Cardiac muscle cell (in vitro differentiated cells and primary cell): ENCODE measurements at places on chromosomes 7 and 10.

GRCh38 chr7:37309493-37309892 lies 139.2 kb downstream of the ELMO1 start:
- no peaks in the 10 kb centered on the region for H3K36me3 ChIP-seq
- no peak overlapping the region for H3K4me3 ChIP-seq

- no peaks in the 10 kb centered on the region for H3K36me3 ChIP-seq
- H3K27me3 ChIP-seq, result no peaks in the 10 kb centered on the region
- no peak for DNase-seq
Observed at GRCh38 chr7:105189859-105190492, 176.0 kb downstream of the KMT2E start.

GRCh38 chr10:29941476-29941875 lies 117.9 kb downstream of the JCAD start:
- no peaks in the 10 kb centered on the region for H3K36me3 ChIP-seq
- H3K27me3 ChIP-seq, result no peaks in the 10 kb centered on the region
- DNase-seq, result no peak

- no peak for DNase-seq
- H3K36me3 ChIP-seq, result no peaks in the 10 kb centered on the region
- no peaks in the 10 kb centered on the region for H3K27me3 ChIP-seq
- H3K4me1 ChIP-seq, result peaks cover 11% of the 10 kb centered on the region
Observed at GRCh38 chr10:75655791-75656451, 224.5 kb downstream of the LRMDA start.

DNA sequence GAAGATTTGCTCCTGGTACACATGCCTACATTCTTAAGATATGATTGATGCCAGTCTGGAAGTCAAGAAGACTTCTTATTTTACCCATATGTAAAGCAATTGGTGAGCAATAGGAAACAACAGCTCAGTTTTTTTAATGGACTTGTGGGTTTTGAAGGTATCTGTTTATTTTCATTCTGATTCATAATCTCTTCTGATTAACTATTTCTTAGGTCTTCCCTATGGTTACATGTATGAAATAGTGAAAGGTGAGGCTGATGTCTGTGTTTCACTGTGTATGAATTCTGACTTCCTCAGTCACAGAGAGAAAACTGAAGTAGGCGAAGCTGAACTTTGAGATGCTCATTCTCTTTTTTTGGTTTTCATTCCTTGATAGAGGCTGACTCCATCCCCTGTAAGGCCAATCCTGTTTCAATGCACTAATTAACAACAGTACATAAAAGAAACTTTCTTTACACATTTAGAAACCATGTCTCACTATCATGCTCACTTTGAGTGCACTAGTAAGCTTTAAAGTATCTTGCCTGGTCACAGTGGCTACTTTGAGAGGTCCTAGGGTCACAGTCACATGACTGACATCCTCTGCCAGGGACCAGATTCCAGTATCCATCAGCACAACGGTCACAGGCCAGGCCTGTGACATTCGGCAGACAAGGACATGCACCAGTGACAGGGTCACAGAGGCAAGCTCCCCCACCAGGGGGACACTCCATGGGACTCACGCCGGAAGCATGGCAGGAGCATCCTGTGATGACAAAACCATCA lies 59.5 kb upstream of the LAMB1 start:
- peaks cover 13% of the 10 kb centered on the region for H3K4me1 ChIP-seq
- no peak overlapping the region for H3K27ac ChIP-seq
- H3K36me3 ChIP-seq, result no peaks in the 10 kb centered on the region
- DNase-seq, result peak; percentile 14
- no peak overlapping the region for H3K4me3 ChIP-seq

DNA sequence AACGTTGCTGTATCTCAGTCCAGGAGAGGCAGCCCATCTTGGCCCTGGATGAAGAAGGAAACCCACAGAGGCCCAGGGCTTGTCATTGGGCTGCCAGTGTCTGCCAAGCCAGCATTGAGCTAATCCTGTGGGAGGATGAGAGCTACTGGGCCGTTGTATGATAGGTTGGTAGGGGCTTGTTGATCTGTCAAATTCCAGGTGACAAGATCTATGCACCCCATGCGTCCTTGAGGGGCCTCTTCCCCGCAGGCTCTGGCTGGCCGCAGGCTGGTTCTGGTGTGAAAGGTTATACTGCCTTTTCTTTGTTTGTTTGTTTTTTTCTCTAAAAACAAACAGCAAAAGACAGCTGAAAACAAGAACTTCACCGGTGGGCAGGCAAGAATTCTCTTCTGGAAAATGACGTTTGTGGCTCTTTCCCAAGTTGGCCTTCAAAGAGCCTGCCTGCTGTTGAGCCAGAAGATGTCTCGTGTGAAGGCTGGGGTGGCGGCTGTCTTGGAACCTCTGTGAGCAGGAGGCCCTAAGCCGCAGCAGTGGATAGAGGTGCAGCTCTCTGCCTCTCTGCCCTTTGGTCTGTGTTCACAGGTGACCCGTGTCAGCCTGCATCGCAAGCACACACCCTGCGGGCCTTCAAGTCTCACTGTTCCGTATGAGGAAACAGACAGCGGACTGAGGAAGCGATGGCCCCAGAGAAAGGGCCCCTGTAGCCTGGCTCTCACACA lies 23.3 kb downstream of the CYP17A1 start:
- H3K4me1 ChIP-seq, result no peaks in the 10 kb centered on the region
- DNase-seq, result no peak
- no peaks in the 10 kb centered on the region for H3K27me3 ChIP-seq
- H3K4me3 ChIP-seq, result no peak overlapping the region

DNA sequence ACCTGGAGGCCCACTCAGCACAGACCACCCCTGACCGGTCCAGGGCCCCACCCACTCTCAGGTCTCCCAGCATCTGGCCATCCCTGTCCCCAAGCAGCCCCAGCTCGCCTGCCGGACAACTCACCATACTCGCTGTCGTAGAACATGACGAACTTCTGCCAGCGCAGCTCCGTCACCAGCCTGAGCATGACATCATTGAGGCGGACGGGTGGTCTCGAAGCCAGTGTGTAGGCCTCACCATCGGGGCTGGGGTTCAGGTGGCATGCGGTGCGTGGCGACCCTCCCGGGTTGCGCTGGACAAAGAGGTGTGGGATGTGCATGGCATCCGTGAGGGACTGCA lies 160.4 kb downstream of the GRID1 start:
- no peak for DNase-seq
- no peaks in the 10 kb centered on the region for H3K4me1 ChIP-seq
- no peaks in the 10 kb centered on the region for H3K36me3 ChIP-seq
- peaks cover 3% of the 10 kb centered on the region for H3K27me3 ChIP-seq
- H3K27ac ChIP-seq, result no peak overlapping the region

DNA sequence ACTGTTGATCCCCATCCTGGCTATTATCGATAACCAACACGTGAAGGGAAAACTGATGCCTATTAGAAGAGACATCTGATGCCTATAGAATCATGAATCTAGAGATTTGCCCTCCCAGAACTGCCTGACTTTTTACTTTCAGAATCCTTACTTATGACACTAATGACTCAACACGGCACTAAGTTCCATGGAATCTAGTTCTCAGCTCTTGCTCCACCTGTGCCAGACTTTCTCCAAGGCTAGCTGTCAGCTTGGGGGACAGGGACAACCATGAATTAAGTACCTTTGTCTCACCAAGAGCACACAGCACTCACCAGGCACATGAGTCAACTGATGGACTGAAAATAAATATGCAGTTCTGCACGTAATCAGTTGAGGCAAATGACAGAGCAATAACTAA lies 184.2 kb downstream of the FRMD4A start:
- DNase-seq, result no peak
- H3K36me3 ChIP-seq, result no peaks in the 10 kb centered on the region

DNA sequence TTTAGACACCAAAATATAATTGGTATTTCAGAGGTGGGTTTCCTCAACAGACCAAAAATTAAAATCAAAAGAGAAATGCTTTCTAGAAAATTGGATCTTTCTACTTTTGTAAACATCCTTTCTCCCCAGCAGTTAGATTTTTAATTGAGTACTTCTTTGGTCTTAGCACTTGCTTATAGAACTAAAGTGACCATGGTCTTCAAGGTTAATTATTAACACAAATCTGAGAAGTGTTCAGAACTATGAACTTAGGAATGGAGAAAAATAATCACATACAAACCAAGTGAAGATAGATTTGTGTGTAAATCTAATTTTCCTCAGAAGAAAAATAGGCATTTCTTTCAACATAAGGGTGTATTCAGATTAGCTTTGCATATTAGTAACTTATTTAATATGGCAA lies 355.4 kb downstream of the ELMO1 start:
- no peak overlapping the region for H3K4me3 ChIP-seq
- no peak overlapping the region for H3K27ac ChIP-seq
- H3K4me1 ChIP-seq, result peaks cover 10% of the 10 kb centered on the region
- no peak for DNase-seq

- no peak overlapping the region for H3K4me3 ChIP-seq
- H3K4me1 ChIP-seq, result no peaks in the 10 kb centered on the region
Observed at GRCh38 chr10:58647376-58648112, 134.9 kb downstream of the BICC1 start.

DNA sequence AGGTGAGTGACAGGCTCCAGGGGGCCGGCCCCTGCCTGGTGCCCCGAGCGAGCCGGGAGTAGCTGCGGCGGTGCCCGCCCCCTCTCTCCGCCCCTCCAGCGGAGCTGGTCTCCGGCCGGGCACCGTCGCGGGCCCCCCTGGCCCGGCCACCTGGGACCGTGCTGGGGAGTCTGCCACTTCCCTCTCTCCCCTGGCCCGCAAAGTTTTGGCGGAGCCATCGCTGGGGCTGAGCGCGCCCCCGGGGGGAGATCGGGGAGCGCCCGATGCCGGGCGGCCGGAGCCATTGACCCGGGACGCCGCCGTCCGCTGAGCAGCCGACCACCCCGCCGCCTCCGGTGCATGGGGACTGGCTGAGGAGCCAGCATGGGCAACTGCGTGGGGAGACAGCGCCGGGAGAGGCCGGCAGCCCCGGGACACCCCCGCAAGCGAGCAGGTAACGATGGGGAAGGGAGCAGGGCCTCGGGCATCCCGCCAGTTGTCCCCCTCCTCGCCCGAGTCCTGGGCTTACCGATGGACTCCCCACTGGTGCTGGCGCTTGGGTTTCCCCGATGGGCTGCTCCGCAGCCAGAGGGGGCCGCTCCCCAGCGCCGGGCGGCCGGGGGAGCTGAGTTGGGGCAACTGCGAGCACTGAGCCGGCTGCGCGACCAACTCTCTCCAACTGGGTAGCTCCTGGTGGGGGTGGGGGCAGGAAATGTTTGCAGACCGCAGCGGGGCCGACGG lies at the start of gene UBTD1:
UBTD1 (plus strand) TSS at position 84 of the 720 bp plus-strand sequence; CDS start at position 364, 280 bp downstream.
- H3K27me3 ChIP-seq, result peaks cover 21% of the 10 kb centered on the region
- peak within 1 kb of the TSS; percentile 74 for H3K4me3 ChIP-seq
- peak within 1 kb of the TSS; percentile 91 for H3K27ac ChIP-seq
- H3K36me3 ChIP-seq, result no peaks in the 10 kb centered on the region
- H3K4me1 ChIP-seq, result peaks cover 15% of the 10 kb centered on the region

- H3K36me3 ChIP-seq, result no peaks in the 10 kb centered on the region
- no peak overlapping the region for H3K27ac ChIP-seq
- H3K27me3 ChIP-seq, result no peaks in the 10 kb centered on the region
- no peak overlapping the region for H3K4me3 ChIP-seq
- H3K4me1 ChIP-seq, result no peaks in the 10 kb centered on the region
Observed at GRCh38 chr10:23412223-23412622, 26.7 kb upstream of the OTUD1 start.

DNA sequence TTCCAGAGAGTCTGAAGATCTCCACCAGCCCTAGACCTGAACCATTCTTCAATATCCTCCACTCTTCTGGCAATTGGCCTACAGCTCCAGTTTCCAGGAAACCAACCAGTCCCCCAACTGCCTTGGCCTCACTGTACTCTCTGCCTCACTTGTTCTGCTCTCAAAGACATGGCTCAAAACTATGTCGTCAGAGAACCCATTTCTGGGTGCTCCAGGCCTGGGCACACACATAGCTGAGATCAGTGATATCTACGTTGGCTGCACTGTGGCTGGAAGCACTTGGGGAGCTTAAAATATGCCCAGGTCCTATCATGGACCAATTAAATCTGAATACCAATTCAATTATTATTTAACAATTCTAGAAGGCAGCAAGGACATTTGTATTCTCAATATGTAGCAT lies 93.1 kb downstream of the COBL start:
- H3K36me3 ChIP-seq, result no peaks in the 10 kb centered on the region
- no peaks in the 10 kb centered on the region for H3K4me1 ChIP-seq
- no peak for DNase-seq
- H3K27ac ChIP-seq, result no peak overlapping the region

GRCh38 chr7:132355048-132355447 lies 221.2 kb downstream of the PLXNA4 start:
- peaks cover 10% of the 10 kb centered on the region for H3K27me3 ChIP-seq
- DNase-seq, result peak; percentile 9
- no peaks in the 10 kb centered on the region for H3K4me1 ChIP-seq
- H3K36me3 ChIP-seq, result no peaks in the 10 kb centered on the region
- no peak overlapping the region for H3K27ac ChIP-seq

DNA sequence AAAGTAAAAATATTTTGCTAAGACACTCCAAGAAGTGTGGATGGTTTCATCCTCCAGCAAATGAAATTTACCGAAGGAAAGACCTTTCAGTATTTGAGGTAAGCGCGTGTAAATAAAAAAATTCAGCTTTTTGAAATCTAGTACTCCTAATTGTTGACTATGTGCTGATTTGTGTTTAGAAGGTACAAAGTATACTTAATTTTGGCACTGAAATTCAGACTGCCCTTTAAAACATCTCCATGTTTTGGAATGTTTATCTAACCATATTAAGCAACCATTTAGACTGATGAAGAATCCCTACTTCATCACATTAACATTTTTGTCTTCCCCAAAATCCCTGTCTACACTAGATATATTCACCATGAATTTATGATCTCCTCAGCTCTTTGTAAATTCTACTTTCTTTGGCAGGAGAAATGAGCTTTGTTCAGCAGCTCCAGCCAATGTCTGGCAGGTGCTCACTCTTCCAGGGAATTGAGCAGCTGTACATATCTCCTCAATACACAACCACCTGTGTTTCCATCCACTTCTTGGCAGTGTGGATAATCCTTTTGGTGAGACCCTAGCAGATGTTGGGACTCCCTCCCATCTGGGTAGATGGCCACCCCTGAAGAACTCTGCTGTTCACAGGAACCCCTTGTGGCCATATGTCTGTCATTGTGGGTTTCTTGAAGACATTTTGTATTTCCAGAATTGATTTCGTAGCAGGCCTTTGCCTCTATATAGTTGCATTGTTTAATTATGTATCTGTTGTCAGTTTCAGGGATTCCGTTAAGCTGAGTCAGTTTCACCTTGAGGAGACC lies 129.4 kb upstream of the SAMD8 start:
- peaks cover 49% of the 10 kb centered on the region for H3K36me3 ChIP-seq
- no peak overlapping the region for H3K4me3 ChIP-seq
- H3K27me3 ChIP-seq, result no peaks in the 10 kb centered on the region
- no peak for DNase-seq
- no peaks in the 10 kb centered on the region for H3K4me1 ChIP-seq

- H3K27ac ChIP-seq, result no peak overlapping the region
- DNase-seq, result no peak
- no peaks in the 10 kb centered on the region for H3K36me3 ChIP-seq
- H3K27me3 ChIP-seq, result no peaks in the 10 kb centered on the region
- no peaks in the 10 kb centered on the region for H3K4me1 ChIP-seq
- no peak overlapping the region for H3K4me3 ChIP-seq
Observed at GRCh38 chr7:72313906-72314305, 98.2 kb downstream of the CALN1 start.

DNA sequence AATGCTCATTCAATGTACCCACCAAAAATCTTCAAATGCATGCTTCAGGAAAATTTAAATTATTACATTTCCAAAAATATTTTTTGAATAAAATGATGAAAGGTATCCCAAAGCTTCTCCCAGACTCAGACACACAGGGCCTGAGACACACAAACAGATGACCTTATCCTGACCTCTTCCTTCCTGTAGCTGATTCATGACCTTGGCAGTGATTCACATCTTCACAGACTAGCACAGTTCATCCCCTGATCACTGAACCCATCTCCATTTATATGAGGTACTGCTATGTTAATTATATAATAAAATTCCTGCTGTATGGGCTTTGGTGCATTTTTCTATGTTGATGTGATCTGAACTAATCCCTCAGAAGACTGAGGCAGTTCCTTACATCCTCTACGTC lies 265.0 kb upstream of the GLI3 start:
- no peaks in the 10 kb centered on the region for H3K27me3 ChIP-seq
- no peak overlapping the region for H3K27ac ChIP-seq
- DNase-seq, result no peak
- no peak overlapping the region for H3K4me3 ChIP-seq
- no peaks in the 10 kb centered on the region for H3K4me1 ChIP-seq
